CD4-positive, alpha-beta T cell treated with Interleukin-17A for 1 hour (primary cell): ENCODE measurements at places on chromosomes 2 and 18.

GRCh38 chr18:76497021-76497420 lies 2.0 kb upstream of the ZNF516 start:
- no peak for DNase-seq

DNA sequence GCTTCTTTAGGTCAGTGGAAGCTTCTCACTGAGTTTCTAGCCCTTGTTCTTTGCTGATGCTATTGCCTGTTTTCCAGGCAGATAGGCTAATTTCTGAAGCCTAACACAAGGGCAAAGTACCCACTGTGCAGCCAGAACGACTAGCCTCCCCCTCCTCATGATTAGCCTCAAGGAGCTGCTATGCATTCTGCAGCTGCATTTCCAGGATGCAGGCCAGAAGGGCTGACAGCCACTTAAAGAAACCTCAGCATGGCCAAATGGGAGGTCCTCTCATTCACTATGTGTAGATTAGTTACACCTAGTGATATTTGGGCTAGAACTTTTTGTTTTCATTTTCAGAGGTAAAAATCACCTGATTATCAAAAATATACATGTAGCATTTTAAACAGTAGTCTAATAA lies 216.0 kb downstream of the RAD51AP2 start:
- no peak for DNase-seq

- no peak for DNase-seq
Observed at GRCh38 chr2:9174771-9175437, 31.7 kb upstream of the ASAP2 start.

- no peak for DNase-seq
Observed at GRCh38 chr2:128413014-128413717, 94.5 kb upstream of the HS6ST1 start.

GRCh38 chr2:73985308-73986084 lies 786 bp downstream of the TET3 start:
- DNase-seq = peak; percentile 67

DNA sequence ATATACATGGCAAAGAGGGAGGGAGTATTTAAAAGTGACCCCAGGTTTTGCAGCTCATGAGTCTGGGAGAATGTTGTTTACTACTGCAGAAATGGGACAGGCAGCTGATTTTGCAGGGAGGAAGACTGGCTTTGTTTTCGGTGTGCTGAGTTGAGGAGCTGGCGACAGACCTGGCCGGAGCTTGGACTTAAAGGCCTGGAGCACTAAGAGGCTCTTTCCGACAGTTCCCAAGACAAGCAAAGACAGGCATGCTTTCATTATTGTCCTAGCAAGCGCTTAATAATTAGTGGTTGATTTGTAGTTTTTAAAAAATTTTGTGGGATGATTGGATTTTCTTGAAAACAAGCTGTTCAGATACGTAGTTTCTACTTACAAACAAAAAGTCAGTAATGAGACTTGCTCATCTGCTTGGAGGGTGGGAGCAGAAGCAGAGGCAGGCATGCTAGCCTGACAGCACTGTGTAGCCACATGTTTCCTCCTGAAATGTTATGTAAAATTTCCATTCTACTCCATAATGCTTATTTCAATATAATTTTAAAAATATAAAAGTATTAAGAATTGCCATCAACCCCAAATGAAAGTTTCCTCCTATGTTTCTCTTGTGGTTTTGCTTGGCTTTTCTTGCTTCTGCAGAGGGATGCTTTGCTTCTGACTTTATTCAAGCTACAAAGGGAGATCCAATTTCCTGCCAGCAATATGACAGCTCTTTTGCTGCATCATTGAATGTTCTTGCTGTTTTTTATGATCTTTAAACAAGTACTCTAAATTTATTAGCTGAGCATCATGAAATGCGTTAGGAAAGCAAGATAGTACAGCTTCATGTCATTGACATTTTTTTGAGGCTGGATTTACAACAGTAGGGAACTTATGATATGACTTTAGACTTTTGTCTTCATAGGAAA lies 75.8 kb downstream of the PHLPP1 start:
- no peak for DNase-seq

GRCh38 chr2:211846036-211846400 lies 692.6 kb downstream of the ERBB4 start:
- no peak for DNase-seq

DNA sequence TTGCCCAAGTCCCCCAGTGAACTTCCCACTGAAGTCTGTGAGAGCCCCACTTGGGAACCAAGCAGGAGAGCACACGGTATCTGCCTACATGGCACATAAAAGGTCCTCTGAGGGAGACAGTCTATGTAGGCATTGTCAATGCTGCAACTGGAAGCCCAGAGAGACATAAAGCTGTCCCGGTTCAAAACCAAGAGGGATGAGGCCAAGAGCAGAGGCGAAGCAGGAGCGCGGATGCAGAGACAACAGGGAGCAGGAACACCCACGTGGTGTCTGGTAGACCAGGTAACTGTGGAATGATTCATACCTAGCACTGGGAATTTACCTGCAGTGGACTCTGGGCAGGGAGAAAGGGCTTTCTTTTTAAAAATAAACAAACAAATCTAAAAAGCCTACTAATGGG lies 233.1 kb upstream of the SOX11 start:
- no peak for DNase-seq

DNA sequence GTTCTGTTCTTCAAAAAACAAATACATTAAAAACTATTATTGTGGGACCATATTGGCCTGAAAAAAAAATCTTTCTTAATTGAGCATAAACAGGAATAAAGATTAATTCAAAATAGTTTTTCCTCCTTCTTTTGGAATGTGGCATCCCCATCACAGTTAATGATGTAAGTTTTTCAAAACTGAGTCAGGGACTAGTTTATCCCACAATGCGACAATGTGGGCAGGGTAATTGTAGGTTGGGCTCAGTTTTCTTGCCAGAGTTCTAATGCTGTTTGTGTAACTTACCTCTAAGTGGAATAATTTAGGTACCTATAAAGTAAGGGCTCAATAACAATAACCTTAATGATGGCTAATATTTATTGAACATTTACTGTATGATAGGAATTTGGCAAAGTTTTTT lies 82.0 kb downstream of the PMS1 start:
- DNase-seq = no peak

DNA sequence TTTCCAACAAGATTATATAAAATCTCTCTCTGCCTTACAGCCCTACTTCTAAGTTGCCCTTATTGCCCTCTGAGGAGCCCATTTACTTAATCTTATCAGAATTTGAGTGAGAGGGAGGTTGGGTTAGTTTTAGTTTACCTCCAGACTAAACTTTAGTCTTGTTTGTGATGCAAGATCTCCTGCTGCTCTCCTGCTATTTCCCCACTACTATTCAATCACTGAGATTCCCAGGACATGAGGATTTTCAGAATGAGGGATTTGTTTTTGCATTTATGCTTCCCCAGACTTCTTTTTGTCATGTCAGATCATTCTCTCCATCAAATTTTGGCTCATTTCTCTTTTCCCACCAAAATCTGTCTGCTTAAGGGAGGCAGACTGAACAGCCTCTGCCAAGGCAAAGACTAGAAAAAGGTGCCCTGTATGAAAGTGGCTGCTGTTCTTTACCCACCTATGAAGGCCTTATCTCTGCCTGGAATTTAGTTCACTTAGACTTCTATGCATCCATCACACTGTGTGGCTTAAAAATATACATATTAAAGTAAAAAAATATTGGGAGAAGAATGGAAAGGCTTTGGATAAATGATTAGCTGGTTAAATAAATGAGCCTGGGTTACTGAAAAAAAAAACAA lies 401.3 kb downstream of the PID1 start:
- no peak for DNase-seq

- DNase-seq = no peak
Observed at GRCh38 chr2:230537531-230537976, 121.6 kb downstream of the SP100 start.

DNA sequence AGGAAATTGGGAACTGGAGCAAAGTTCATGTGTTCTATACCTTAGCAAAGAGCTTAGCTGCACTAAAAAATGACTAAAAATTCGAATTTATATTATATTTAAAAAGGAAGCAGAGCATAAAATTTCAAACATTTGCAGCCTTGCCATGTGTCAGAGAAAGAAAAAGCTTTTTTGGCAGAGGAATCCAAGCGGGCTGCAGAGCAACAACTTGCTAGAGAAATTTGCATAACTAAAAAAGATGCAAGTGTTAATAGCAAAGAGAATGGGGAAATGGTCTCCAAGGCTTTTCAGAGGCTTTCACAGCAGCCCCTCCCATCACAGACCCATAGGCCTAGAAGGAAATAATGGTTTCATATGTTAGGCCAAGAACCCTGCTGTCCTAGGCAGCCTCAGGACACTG lies 1315.9 kb downstream of the DSC3 start:
- no peak for DNase-seq

- no peak for DNase-seq
Observed at GRCh38 chr18:48662011-48662661, 123.3 kb downstream of the CTIF start.

GRCh38 chr2:19868701-19869580 lies 32.8 kb downstream of the TTC32 start:
- DNase-seq = peak; percentile 66

DNA sequence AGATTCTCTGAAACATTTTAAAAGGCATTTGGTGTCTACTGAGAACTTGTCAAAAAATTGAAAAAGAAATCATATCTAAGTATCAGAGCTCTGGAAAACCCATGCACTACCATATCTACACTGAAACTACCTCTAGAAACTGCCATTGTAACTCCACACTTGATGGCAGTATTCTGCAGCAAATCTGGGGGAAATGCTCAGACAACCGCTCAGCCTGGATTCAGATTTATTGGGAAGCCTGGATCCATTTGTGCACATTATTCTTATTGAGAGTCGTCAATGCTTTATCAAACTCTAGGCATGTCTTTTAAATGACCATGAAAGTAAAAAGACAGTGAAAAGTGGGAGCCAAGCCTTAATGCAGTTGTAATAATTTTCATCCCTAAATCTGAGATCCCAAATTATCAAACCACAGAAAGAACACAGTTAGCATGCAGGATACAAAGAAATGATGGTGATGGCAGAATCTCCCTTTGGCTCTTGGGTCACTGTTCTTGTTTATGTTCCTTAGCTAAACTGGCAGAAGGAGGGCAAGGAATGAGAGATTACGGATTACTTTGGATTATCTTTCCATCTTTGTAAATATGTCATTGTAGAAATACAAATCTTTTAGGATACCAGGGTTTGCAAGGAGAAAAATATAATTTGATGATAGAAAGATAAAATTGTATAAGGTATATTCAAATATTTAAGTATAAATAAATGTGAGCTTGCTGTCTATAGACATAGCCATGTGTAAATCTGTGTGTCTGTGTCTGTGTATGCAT lies 512.1 kb upstream of the SYT4 start:
- no peak for DNase-seq

DNA sequence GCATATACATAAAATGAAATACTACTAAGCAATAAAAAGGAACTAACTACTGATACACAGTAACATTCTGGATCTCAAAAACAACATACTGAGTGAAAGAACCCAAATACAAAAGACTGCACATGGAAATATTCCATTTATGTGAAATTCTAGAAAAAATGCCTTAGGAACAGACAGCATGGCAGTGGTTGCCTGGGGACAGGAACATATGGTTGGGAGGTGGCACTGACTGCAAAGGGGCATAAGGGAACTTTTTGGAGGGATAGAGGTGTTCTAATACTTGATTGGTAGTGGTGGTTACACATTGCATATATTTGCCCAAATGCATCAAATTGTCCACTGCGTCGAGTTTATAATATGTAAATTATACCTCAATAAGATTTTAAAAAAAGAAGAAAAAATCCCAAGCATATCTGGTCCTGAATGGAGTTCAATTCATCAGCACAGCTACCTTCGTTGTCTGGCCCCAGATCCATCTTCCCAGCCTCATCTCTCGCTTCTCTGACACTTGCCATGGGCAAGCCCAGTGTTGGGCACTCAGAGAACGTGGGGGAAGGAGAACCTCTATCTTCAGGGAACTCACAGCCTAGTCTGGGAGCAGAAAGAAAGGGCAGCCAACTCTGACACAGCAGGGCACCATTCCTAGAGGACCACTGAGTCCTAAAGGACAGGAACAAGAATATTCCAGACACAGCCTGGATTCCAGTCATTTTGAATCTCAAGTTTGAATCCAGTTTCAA lies 8.6 kb upstream of the SMAD4 start:
- no peak for DNase-seq

DNA sequence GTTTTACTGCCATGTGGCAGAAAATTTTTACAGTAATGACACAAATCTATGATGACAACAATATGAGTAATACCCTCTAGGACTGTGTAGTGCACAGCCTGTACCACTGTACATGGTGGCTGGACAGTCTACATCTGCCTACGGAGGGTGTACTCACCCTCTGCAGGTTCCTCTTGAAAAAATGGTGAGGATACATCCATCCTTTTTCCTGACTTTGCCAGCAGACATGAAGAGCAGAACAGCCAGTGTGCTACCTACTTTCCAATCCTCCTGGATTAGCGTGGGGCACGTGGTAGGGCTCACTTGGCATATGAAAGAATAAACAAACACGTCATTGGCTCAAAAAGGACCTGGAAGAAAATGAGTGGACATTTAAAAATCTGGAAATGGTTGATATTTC lies 62.6 kb downstream of the TRPM8 start:
- DNase-seq = no peak

- no peak for DNase-seq
Observed at GRCh38 chr2:198753101-198753500, 704.6 kb downstream of the SATB2 start.

- no peak for DNase-seq
Observed at GRCh38 chr2:178403671-178404306, 47.2 kb downstream of the PRKRA start.

DNA sequence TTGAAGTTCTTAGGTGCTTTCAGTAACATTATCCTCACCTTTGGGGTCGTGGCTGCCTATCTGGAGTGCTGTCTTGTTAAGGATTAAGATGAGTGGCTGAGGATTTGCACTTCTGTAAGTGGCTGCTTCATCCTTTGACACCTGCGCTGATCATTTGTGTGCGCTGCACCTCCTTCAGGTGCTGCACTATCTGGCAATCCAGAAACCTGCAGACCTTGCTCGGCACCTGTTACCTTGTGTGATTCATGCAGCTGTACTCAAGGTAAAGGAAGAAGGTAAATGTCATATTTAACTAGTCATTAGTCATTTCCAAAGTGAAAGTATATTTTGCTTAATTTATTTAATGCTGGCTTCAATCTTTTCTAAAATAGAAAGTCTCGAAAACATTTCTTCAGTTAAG lies 110.3 kb downstream of the RAB3GAP1 start:
- DNase-seq = no peak
